ENCODE measurements at places on chromosomes 16 and 17.

DNA sequence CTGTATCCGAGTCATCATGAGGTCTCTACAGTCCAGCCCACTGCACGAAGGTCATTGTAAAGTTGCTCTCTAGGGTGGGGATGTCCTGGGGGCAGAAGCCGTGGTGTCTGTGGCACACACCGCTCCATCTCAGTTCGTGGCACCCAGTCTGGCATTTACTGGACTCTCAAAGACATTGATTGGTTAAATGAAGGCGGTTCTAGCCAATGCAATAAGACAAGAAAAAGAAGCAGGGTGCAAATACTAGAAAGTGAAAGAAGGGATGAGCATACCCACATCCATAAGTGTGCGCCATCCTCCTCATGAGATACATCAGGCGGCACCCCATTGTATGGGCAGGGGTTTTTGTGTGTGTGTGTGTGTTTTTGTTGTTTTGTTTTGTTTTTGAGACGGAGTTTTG is 10.7 kb upstream of the ATP2A3 start:
- no peak for DNase-seq

- peak; percentile 55 for DNase-seq
Measured at GRCh38 chr16:74862743-74863244, 88.2 kb upstream of the FA2H start.

GRCh38 chr16:64983963-64984362 is 137.9 kb downstream of the CDH11 start:
- DNase-seq = no peak

DNA sequence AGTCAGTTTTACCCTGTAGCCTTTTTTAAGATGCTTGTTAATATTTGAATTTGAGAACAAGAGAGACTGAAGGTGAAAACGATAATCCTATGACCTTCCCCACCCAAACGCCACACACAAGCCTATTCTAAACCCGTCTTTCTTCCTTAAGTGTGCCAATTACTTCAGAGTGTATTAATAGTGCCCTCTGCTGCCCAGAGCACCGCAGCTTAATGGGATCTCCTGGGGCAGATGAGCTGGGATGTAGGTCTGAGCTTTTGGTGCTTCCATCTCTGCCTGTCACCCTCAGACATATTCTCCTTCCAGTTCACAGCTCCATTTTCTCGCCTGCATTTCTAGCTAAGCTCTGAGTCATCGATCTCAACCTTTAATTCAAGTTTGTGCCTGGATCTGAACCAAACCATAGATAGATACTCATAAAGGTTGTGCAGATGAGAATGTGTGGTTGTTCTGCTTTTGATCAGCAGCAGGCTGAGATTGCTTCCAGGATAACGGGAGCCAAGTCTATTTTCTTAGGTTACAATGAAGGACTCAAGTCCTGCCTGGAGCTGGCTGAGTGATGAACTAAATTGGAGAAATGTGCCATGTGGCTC is 46.4 kb upstream of the CDH13 start:
- no peak for DNase-seq
